CD4-positive, alpha-beta memory T cell (primary cell): ENCODE measurements at places on chromosomes 3 and 15.

DNA sequence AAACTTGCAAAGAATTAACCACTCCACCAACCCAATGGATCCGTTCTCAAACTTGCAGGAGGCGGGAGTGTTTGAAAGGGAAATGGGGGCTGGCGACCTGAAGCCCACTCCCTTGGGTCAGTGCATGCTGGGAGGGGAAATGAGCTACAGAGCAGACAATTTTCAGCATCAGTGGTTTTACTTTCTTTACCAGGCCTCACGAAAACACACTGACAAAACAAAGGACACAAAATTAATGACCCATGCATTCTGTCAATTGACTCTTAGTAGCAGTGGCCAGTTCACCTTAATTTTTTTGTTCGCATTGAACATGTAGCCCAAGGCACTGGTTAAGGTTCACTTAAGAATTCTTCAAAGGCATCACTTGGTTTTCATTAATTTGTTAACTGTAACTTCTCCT is 413.5 kb downstream of the MECOM start:
- no peak for DNase-seq

- no peak for DNase-seq
Observed at GRCh38 chr15:50883903-50884302, 24.6 kb upstream of the AP4E1 start.

- DNase-seq, result no peak
Observed at GRCh38 chr3:9897408-9898372, 5.0 kb upstream of the IL17RE start.

DNA sequence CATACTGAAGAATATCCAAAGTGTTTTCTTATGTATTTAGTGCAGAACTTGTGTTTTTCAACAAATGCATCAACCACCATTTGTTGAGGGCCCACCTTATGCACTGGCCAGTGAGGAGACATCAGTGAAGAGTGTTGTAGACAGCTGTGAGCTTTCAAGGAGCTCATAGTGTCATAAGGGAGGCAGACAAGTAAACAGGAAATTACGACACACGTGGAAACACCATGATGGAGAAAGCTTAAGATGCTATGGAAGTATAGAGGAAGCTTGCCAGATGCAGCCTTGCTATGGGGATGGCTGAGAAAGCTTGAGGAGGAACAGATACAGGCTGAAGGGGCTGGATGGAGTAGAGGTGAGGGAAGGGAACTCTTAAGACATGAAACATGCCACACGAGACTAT is 50.8 kb upstream of the PSMD6 start:
- DNase-seq, result no peak

DNA sequence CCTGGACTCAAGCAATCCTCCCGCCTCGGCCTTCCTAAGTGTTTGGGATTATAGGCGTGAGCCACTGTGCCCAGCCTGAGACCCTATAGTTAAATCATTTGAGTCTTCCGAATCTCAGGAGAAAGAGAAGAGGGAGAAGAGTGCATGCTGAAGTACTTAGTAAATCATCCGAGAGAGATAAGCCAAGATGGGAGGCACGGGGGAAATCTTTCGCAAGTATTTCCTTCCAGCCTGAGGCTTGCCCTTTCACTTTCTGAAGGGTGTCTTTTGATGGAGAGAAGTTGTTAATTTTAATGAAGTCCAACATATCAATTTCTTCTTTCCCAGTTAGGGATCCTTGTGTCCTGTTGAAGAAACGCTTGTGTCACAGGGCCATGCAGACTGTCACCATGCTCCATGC is 97.1 kb upstream of the SLC6A6 start:
- DNase-seq, result no peak

DNA sequence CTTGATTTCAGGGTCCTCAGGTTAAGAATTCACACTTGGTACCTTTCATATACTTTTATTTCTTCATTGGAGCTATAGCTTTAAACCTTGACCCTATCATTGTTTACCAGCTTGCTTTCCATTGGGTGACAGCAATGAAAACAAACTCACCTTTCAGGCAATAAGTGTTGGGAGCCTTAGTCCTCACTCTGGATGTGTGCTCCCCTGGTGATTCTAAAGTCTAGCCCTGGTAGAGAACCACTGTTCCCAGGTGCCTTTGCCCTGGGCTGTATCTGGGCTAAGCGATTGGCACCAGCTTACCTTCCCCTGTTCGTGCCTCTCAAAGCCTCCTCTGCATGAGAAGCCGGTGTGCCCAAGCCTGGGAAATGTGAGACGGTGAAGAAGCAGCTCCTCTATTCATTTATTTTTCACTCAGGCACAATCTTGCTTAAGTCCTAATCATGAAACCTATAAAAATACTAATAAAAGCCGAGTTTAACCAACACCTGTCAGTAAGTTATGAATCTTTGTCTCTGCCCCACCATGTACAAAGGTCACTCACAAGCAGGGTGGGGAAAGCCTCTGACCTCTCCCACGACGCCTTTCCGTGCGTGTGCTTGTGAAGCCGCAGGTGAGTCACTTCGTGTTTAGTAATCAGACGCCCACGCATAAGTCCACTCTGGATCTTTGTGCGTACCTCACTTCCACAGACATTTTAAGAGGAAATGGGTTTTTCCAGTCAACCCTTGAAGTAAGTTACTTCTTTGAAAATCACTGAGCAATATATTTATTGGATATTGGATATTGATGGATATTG is 12.8 kb upstream of the ARRDC4 start:
- no peak for DNase-seq

DNA sequence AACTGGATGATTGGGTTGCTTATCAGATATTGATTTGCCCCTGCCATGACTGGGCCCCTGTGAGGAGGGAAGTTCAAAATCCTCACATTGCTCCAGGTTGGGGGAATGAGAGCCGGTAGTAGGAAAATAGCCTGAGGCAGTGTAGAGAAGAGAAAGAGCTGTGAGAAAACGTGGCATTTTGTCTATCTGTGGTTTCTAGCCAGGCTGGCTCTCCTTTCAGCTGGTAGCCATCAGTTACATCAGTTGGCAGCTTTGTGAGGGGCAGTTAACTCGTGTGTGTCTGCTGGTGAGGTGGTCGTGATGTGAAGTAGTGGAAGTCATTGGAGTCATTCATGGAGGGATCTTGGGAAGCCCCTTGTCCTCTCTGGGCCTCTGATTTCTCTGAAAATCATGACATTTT is 5.2 kb downstream of the ESYT3 start:
- DNase-seq, result no peak

GRCh38 chr3:129240436-129240835 is 9.0 kb upstream of the COPG1 start:
- no peak for DNase-seq

DNA sequence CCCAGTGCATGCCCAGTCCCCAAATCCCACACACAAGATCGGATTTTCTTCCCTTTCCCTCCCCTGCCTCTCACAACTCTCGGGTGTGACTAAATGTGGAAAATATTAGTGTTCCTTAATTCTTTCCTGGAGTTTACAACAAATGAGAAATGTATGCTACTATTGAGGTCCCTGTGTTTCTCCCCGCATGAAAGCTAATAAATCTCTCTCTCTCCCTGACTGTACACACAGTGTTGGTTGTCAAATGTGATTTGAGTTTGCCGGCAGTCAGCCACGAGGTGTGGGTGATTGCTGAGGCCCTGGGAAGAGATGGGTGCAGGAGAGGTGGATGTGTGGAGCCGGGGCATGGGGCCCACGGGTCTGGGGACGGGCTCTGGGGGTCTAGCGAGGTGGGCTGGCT is 161.4 kb upstream of the IQSEC1 start:
- DNase-seq, result no peak

- DNase-seq, result no peak
Observed at GRCh38 chr15:49178497-49178896, 8.4 kb downstream of the GALK2 start.

DNA sequence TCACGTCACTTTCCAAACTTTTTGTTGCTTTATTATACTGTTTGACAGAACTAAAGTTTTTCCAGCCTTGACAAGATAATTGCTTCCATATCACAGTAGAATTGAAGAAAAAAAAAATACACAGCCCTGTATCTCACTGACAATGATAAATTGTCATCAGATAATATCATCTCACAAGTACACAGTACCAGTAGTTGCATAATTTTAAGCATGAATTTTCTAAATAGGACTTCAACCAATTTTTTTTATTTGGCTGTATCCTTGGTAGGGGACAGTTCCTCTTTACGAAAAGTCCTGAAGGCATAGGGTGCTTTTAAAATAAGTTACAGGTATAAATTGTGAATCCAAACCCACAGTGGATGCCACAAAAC is 230.7 kb downstream of the ATP8B4 start:
- DNase-seq, result no peak

DNA sequence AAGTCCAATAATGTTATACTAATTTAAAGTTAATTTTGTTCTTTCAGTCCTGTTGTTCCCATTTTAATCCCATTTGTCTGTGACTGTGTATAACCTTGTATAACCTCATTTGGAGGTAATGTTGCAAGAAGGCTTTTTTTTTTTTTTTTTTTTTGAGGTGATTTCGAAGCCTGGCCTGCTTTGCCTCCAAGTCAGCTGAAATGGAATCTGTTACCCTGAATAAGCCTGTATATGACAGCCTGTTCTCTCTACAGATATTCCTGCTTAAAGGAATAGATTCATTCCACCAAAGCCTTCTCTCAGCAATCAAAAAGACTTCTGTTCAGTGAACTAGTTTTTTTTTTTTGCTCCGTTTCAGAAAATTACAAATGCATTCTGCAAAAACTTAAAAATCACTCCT is 271.8 kb upstream of the UBE2E1 start:
- no peak for DNase-seq

- DNase-seq, result no peak
Observed at GRCh38 chr15:66670175-66670574, 31.9 kb upstream of the SMAD6 start.

GRCh38 chr15:88985547-88986393 is 72.6 kb upstream of the MFGE8 start:
- DNase-seq, result no peak

DNA sequence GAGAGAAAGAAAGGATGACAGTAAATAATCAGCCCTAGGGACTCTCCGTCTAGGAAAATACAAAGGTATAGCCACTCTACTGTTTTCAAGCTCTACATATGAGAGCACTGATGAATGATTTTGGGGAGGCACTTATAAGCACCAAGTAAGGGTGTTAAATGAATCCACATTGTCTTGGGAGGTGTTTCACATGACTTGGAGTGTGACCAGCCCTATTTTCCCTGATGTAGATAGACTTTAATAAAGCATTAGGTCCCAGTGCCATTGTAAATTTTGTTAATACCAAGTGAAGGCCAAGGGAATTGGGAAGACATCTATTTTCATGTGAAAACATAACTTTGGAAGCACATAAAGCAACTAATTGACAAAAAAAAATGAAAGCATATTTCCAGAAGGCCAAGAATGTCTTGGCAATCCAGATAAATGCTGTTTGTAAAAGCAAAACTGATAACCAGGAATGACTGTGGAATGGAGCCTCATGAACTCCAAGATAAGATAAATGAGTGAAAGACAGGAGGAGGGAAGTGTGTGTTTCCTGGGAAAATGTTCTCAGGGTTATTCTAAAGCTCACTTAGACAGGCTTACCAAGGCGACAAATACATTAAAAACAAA is 96.0 kb upstream of the MYZAP start:
- DNase-seq, result no peak

DNA sequence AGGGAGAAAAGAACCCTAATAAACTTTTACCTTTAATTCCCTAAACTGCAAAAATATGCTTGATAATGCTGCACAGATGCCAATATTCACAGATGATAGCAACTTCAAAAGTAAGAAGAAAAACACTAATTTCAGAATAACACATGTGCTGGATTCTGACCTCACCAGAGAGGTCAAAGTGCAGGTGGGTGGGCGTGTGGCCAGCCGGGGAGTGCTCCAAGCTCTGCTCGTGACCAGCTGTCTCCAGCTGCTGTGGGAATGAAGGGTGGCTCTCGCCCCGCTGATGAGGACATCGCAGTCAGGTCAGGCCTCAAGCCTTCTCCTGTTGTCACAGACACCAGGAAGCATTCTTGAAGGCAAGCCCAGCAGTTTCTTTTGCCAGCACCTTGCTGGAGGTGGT is 57.1 kb downstream of the ADAMTS17 start:
- DNase-seq, result no peak

- no peak for DNase-seq
Observed at GRCh38 chr3:102090721-102091045, 241.4 kb downstream of the NFKBIZ start.

DNA sequence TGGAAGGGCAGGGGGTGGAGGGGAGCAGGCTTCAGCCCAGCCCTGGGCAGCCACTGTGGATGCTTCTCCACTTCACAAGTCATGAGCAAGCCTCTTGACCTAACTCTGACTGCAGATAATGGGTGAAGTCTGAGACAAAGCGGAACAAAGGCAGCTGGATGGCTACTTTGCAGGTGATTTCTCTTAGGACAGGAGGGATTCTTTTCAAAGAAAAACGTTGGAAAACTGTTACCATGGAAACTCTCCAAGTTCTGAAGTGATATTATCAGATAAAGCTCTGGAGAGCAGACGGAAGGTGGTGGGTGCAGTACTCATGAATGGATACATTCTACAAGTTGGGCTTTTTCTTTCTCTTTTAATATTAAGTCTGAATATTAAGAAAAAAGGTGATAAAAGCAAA is 254.2 kb upstream of the SLCO3A1 start:
- no peak for DNase-seq

- no peak for DNase-seq
Observed at GRCh38 chr3:139198929-139199328, 144.9 kb upstream of the MRPS22 start.

DNA sequence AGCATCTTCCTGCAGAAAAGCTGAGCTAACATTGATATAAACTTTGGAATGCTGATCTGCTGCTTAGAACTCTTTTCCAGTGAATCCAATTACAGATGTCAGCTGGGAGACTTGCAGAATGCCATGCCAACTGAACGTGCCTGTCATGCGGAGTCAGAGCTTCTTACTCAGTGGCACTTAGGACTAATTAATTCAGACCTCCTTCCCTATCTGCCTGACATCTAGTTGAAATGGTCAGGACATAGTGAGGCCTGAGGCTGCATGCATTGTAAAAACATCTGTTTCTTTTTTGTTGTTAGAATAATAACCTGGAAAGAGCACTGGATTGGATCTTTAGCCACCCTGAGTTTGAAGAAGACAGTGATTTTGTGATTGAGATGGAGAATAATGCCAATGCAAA is 112.6 kb downstream of the USP13 start:
- no peak for DNase-seq

GRCh38 chr3:97684490-97684889 is 80.1 kb upstream of the ARL6 start:
- DNase-seq, result no peak

DNA sequence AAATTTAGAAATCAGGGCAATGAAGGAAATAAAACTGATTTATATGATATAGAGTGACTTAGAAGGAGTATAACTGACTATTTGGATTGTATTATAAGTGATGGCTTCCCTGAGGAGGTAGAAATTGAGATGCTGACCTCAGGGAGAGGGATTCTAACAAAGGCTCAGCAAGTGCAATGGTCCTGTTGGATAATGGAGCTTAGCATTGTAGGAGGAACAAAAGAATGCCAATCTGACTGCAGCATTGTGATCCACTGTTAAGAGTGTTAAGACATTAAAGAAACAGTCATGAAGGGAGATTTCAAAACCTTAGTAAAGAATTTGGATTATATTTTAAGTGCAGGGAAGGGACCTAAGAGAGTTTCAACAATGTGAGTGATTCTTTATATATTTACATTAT is 158.4 kb upstream of the NAALADL2 start:
- no peak for DNase-seq
